ENCODE measurements at places on chromosomes 3 and 15. TPM values are rescaled to one million over a fixed set of nuclear protein-coding genes. Genes with fewer than 3 reads are reported as not detected.

Gene GREM1
- total RNA-seq, result not detected

Gene TRIM42
- total RNA-seq, result not detected

Gene TMC3
- not detected for total RNA-seq

GRCh38 chr15:62834686-62835329 lies 207.7 kb upstream of the TPM1 start:
- no peak for DNase-seq
- no peak overlapping the region for H3K4me3 ChIP-seq
- no peak overlapping the region for H3K27ac ChIP-seq
- H3K36me3 ChIP-seq, result no peaks in the 10 kb centered on the region

DNA sequence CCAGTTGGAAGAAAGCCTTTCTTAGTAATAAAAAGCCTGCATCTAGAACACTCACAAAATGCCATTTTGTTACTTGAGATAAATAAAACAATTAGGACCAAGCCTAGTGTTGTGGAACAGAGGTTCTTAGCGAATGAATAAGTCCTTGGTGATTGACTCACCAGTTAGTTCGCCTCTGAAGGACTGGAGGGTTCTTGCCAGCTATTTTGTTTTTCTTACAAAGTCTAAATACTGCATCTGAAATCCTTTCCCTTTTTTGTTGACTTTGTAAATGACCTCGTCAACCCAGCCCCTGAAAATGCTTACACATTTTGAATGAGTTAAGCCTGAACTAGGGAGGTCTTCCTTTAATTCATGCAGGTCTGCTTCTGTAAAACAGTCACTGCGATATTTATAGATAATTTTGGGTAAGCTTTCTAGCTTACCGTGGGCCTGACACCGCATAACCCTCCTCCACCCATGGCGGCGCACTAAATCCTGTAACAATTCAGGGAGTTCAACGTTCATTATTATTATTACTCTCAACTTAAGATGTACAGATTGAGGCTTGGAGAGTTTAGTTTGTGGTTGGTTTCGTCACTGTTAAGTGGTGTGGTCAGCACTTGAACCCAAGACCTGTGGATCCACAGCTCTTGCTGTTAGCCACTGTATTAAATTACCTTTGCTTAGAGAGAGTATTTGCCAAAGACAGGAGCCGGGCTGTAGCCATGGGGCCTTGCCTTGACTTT lies 45.0 kb upstream of the SACM1L start:
- no peaks in the 10 kb centered on the region for H3K27me3 ChIP-seq
- no peak overlapping the region for H3K4me3 ChIP-seq
- no peaks in the 10 kb centered on the region for H3K4me1 ChIP-seq
- H3K27ac ChIP-seq, result no peak overlapping the region

- H3K36me3 ChIP-seq, result no peaks in the 10 kb centered on the region
- H3K4me3 ChIP-seq, result no peak overlapping the region
- no peaks in the 10 kb centered on the region for H3K27me3 ChIP-seq
- H3K27ac ChIP-seq, result no peak overlapping the region
- no peaks in the 10 kb centered on the region for H3K4me1 ChIP-seq
Measured at GRCh38 chr3:79517766-79518413, 249.9 kb downstream of the ROBO1 start.

DNA sequence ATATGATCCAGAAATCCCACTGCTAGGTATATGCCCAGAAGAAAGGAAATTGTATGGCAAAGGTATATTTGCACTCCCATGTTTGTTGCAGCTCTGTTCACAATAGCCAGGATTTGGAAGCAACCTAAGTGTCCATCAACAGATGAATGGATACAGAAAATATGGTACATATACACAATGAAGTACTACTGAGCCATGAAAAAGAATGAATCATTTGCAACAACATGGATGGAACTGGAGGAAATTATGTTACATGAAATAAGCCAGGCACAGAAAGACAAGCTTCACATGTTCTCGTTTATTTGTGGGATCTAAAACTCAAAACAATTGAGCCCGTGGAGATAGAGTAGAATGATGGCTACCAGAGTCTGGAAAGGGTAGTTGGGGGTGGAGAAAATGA lies 55.5 kb upstream of the BDH1 start:
- H3K4me3 ChIP-seq, result no peak overlapping the region
- peaks cover 35% of the 10 kb centered on the region for H3K36me3 ChIP-seq
- H3K4me1 ChIP-seq, result peaks cover 23% of the 10 kb centered on the region
- DNase-seq, result no peak
- no peak overlapping the region for H3K27ac ChIP-seq
